ENCODE measurements at places on chromosomes 5 and 9. TPM values are rescaled to one million over a fixed set of nuclear protein-coding genes. Genes with fewer than 3 reads are reported as not detected.

The DPYSL3 gene
- total RNA-seq: 165 TPM

The GMCL2 gene
- not detected for total RNA-seq

DNA sequence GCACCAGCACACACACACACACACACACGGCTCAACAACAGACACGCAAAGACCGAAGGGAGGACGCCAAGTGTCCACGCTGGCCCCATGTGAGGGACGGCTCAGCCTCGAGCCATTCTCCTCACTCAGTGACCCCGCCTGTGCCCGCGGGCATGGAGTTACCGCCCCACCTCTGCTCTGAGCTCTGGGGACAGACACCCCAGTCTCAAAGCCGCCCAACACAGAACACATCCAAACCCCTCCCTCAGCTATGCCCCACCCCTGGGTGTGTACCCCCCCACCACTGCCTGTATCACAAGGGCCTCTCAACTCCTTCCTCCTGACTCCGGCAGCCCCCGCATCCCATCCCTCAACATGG lies 81.2 kb downstream of the CAMSAP1 start:
- H3K4me3 ChIP-seq: no peak overlapping the region
- peaks cover 61% of the 10 kb centered on the region for H3K36me3 ChIP-seq
- H3K27me3 ChIP-seq: no peaks in the 10 kb centered on the region
- H3K4me1 ChIP-seq: peaks cover 3% of the 10 kb centered on the region
- DNase-seq: no peak
- no peak overlapping the region for H3K27ac ChIP-seq

The ACSL6 gene
- total RNA-seq: not detected

DNA sequence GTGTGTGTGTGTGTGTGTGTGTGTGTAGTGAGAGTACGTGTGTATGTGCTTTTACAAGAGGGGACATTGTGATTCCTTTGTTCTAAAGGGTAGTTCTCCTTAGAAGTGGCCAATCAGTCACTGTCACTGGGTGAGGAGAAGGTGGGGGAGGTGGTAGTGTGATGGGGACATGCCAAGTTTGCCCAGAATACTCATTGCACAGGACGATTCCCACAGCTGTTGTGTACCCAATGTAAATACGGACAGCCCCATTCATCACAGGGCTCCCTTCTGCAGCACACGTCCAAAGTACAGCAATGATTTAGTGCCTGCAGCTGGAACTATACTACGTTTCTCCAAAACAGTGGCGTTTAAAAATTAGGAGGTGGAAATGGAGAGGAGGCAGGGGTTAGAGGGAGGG lies 287.8 kb downstream of the TLR4 start:
- no peaks in the 10 kb centered on the region for H3K36me3 ChIP-seq
- peaks cover 4% of the 10 kb centered on the region for H3K27me3 ChIP-seq
- H3K4me3 ChIP-seq: no peak overlapping the region
- no peak overlapping the region for H3K27ac ChIP-seq
- H3K4me1 ChIP-seq: no peaks in the 10 kb centered on the region

Measured in mesothelial cell of epicardium (in vitro differentiated cells).